Thyroid gland (tissue), 4 donors: ENCODE measurements at places on chromosomes 2 and 18. TPM values are rescaled to one million over a fixed set of nuclear protein-coding genes. Genes with fewer than 3 reads are reported as not detected.

Gene NCOA1
- total RNA-seq, result 29.9 TPM

Gene AGPS
- 25.5 TPM for total RNA-seq

Gene GKN1
- total RNA-seq, result not detected

Gene IL1RN
- 0.67 TPM for total RNA-seq

Gene DUSP19
- 3.6 TPM for total RNA-seq

Gene MREG
- total RNA-seq, result 4.4 TPM

Gene TBC1D8
- total RNA-seq, result 16.4 TPM

Gene SIX2
- 1.5 TPM for total RNA-seq

Gene ANTXR1
- total RNA-seq, result 103 TPM

Gene CAVIN2
- total RNA-seq, result 147 TPM

Gene COLEC12
- 34.7 TPM for total RNA-seq

Gene ZNF532
- 111 TPM for total RNA-seq

Gene HOXD13
- not detected for total RNA-seq

Gene RNF125
- total RNA-seq, result 2.4 TPM

Gene GAD1
- 0.11 TPM for total RNA-seq
